ENCODE measurements at places on chromosomes 3 and 15. TPM values are rescaled to one million over a fixed set of nuclear protein-coding genes. Genes with fewer than 3 reads are reported as not detected.

The SECISBP2L gene
- 44.3 TPM for total RNA-seq

The SNX33 gene
- 17.3 TPM for total RNA-seq

The PLSCR2 gene
- total RNA-seq: not detected

The ARGFX gene
- not detected for total RNA-seq

The CHRNB4 gene
- not detected for total RNA-seq

The MKRN3 gene
- 0.85 TPM for total RNA-seq

The MUC4 gene
- total RNA-seq: 0.05 TPM

The NME9 gene
- not detected for total RNA-seq

The AP2M1 gene
- total RNA-seq: 401 TPM

All from endothelial cell (in vitro differentiated cells).